NCI-H1436 treated with DMSO at 0.1 percent for 48 hours (cell line): ENCODE measurements at places on chromosomes 13 and 19.

DNA sequence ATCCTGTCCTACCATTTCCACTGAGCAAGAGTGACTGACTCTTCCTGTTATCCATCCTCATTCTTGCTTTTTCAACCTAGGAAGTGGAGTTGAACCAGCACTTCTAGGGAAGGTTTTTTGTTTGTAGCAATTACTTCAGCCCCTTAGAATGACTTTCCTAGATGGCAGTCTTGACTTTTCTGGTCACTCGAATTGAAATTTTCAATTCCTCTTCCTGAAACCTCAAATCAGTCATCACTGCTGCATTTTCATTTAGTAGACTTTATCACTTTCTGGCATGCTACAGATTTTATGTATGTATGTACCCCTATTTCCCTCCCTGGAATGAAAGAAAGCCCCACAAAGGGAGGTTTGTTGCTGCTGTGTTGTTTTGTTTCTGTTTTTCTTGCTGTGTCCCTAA, 915.9 kb downstream of the PCDH17 start:
- DNase-seq, result no peak

- DNase-seq, result no peak
These were observed 106.0 kb downstream of the USP12 start for GRCh38 chr13:27065582-27065981.

DNA sequence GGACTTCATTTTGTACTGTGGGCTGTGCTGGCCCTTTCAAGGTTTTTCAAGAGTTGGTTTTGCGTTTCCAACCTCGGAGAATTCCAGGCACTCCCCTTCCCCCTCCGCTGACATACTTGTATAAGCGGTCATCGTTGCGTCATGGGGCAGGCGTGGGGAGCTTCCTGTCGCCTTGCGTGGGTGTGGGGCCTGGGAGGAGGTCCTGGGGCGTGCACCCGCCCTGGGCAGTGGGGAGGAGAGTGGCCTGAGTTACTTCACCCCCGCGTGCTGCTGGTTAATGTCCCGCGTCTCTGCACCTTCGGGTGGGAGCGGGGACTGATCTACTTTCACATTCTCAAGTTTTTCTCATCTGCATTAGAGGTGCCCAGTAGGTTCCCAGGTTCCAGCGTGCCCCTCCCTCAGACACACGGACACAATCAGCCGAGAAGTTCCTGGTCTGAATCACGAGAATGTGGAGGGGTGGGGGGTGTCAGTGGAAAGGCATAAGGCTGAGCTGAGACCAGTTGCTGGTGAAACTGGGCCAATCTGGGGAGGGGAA, 4.1 kb downstream of the IER2 start:
- no peak for DNase-seq

DNA sequence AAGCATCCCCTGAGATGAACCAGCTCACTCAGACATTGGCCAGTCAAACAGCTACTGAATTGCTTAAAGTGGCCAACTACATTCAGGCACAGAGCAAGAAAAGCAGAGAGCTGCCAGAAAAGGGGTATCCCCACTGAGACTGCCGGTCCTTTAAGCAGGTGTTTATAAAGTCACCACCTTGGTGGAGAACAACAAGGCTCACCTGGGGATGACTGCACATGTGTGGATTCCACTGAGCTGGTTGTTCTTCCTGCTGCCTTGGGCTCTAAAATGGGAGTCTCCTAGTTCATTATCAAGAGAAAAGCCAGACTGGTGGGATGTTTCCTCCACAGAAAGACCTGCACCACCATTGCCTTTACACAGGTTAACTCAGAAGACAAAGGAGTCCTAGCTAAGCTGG, 51.8 kb upstream of the IPO5 start:
- no peak for DNase-seq

DNA sequence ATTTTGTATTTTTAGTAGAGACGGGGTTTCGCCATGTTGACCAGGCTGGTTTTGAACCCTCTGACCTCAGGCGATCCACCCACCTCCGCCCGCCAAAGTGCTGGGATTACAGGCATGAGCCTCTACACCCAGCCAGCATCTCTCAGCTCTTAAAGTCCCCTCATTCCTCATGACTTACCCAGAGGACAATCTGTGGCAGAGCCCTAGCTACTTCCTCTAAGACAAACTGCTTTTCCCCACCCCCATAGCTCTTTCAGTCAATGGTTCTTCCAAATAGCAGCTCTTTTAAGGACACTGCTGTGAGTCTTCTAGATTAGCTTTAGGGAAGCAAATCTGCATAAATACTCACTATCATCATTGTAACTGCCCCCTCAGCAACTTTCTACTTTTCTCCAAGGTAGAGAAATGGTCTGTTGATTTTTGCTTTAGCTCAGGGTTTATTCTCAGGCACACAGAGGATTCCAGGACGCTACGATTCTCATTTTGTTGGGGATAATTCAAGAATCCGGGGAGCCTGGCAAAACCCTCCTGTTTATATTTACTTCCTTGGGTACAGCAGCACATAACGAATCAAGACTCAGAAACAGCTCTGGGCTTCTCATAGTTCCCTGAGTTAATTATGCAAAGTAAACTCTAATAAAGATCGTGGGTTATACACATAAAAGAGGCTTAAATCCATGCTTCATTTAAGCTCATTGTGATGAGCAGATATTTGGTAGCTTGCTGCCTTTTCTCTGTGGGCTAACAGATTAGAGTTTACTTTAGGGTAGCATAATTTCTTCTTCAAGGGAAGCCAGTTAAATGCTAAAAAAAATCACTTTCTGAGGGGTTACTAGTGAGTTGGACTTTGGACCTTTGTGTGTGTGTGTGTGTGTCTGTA, 357.4 kb downstream of the TDRD3 start:
- no peak for DNase-seq

DNA sequence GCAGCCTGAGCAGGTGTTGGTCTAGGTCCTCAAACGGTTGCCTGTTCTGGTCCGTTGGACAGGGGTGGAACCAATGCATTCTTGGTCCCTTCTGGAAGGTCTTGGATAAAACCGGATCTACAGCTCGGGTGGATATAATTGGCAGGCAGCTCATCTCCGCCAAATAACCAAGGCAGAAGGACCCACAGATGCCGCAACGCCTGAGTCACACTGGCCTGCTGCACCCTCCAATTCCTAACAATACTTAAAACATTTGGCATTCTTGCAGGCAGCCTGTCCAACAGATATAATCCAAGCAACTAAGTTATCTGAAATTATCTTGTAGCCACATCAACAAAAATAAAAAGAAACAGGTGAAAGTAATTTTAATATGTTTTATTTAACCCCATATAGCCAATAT, 59.0 kb upstream of the FGF14 start:
- no peak for DNase-seq

GRCh38 chr19:3771000-3771905, 775 bp downstream of the RAX2 start:
- DNase-seq, result no peak
